ENCODE measurements at places on chromosomes 12 and 14.

GRCh38 chr12:4932576-4932975 lies 22.9 kb downstream of the KCNA1 start:
- DNase-seq, result no peak

DNA sequence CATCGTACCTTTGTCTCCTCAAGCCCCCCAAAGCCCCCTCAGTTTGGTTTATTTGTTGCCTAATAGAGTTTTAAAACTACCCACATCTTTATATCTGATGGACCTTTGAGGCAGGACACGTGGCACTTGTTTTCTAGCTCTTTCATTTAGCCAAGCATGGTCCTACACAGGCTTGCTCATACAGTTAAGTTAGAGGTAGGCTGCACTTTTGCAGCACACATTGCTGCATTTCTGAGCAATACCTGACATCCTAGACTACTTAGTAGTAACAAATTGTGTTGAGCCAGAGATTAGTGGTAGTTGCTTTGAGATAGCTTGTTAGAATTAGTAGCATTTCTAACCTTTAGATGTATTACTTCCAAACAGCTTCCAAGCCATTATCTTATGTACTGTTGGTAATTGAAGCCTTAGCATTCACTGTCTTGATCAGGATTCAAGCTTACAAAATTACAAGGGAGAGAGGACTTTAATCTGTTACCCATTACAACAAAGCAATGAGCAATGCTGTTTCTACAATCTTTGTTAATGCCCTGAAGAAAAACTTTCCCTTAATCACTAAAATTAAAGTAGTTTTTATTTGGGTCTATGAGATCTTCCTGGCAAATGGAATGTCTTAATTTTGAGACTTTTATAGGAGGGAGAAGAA lies 96.6 kb downstream of the WNK1 start:
- no peak for DNase-seq

DNA sequence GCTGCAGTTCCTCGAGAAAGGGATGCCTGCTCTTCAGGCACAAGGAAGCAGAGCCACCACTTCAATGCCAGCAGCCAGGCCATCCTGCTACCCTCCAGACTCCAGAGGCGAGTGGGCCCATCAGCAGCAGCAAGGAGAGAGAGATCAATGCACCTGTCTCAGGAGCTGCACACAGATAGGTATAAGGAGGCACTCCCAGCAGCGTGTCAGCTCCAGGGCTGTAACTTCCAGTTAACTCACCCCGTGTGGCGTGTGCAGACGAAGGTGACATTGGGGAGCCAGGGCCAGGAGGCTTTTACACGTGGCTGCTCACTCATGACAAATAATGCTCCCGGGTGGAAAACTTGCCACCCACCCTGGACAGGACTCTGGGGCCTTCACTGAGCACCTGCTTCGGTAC lies 24.2 kb downstream of the GALNT16 start:
- DNase-seq, result no peak

- no peak for DNase-seq
Observed at GRCh38 chr14:100263141-100263540, 24.2 kb downstream of the YY1 start.

GRCh38 chr12:85076688-85077430 lies 40.7 kb downstream of the LRRIQ1 start:
- no peak for DNase-seq

DNA sequence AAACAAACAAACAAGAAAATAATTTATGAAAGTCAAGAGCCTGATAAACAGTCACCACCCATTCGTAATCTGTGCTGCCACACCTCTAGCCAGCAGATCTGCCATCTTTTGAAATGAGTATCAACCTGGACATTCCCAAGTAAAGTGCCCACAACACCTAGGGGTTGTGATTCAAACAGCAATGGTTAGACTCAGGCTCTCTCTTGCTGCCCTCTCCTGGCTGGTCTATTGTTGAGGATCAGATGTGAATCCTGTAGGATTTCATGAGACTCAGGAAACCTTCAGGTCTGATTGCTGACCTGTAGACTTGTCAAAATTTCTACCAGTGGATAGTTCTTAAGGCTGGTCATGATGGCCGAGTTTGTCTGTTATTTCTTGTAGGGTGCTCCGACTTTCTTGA lies 26.8 kb downstream of the DGLUCY start:
- no peak for DNase-seq

- no peak for DNase-seq
Observed at GRCh38 chr12:12195081-12195480, 71.8 kb downstream of the LRP6 start.

DNA sequence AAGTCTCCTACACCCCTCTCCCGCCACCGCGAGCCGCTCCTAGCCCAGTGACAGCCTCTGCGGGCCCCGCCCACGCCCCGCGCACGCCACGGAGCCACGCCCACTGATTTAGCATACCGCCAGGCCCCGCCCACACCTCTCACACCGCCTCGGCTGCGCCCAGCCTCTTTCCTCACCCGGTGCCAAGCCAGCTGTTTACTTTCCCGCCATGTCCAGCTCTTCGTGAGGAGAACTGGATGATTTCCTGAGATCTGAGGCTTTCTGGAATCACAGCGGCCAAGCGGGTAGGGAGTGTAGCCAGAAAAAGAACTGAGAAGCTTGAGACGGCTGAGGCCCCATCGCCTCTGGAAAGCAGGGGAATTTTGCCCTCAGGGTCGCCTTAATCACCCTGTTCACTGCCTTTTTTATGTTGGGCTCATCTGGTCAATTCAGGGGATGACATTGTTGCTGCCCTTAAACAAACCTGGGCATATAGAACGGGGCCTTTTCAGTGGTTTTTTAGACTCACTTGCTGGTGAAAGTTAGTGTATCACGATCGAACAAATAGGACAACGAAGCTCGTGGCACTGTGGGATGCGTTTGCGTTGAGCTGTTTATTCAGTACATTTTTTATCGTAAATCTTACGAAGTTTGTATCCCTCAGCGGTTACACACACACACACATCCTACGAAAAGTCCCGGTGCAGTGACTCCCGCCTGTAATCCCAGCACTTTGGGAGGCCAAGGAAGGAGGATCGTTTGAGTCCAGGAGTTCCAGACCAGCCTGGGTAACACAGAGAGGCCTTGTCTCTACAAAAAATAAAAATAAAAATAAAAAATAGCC lies at the start of gene RNF212B:
Gene RNF212B (plus strand): TSS at position 165 of the 823 bp plus-strand sequence. CDS start 2,410 bp downstream, outside the sequence.
- peak; percentile 90 for DNase-seq
